Stimulated activated CD8-positive, alpha-beta memory T cell treated with anti-CD3 and anti-CD28 coated beads, Interleukin-15, amount 100 ng/mL, for 4 hours (primary cell): ENCODE measurements at places on chromosomes 7 and 10.

DNA sequence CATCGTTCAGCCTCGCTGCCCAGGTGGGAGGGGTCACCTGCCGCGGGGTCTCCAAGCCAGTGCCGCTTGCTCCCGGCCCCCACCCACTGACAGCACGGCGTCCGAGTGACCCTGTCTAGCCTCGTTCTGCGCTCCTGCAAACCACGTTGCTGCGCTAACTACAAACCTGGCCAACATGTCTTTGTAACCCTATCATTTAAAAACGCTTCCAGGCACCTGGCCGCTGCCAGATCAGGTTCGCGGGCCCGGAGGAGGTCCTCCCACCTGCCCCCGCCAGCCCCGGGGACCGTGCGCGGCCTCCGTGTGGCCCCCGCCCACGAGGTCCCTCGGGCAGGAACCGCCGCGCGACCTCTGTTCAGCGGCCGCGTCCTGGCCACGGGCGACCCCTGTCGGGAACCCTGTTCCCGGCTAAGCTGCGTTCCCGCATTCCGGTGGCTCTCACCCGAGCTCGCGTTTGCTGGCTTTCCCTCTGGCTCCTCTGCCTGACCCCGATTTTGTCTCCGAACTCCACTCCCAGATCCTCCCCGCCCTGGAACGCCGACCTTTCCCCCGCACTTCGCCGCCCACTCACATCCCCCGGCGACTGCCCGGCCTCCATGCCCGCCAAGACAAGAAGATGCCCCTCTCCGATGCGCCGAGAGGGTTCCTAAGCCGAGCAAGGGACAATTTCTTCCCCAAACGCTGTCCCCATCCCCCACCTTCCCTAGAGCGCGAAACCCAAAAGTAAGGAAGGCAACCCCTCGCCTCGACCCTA lies 2.4 kb downstream of the SFMBT2 start:
- DNase-seq = no peak

GRCh38 chr10:113686028-113686427 lies 6.3 kb downstream of the CASP7 start:
- no peak for DNase-seq

DNA sequence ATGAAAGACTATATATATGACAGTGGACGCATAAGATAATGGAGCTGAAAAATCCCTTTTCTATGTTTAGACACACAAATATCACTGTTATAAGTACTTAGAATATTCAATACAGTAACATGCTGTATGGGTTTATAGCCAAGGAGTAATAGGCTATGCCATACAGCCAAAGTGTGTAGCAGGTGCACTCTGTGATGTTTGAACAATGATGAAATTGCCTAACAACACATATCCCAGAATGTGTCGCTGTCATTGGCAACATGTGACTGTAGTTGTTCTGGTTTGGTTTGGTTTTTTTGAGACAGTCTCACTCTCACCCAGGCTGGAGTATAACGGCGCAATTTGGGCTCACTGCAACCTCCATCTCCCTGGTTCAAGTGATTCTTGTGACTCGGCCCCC lies 26.1 kb downstream of the NOM1 start:
- no peak for DNase-seq

GRCh38 chr10:56715262-56715661 lies 354.2 kb upstream of the ZWINT start:
- no peak for DNase-seq

GRCh38 chr7:23469150-23469960 lies 936 bp downstream of the IGF2BP3 start:
- DNase-seq = no peak

- no peak for DNase-seq
These were observed 13.2 kb downstream of the AKR1B15 start for GRCh38 chr7:134562136-134562535.

- no peak for DNase-seq
These were observed 280.9 kb downstream of the LRMDA start for GRCh38 chr10:75712242-75712880.

- DNase-seq = no peak
These were observed 33.1 kb downstream of the HBP1 start for GRCh38 chr7:107201795-107202450.

DNA sequence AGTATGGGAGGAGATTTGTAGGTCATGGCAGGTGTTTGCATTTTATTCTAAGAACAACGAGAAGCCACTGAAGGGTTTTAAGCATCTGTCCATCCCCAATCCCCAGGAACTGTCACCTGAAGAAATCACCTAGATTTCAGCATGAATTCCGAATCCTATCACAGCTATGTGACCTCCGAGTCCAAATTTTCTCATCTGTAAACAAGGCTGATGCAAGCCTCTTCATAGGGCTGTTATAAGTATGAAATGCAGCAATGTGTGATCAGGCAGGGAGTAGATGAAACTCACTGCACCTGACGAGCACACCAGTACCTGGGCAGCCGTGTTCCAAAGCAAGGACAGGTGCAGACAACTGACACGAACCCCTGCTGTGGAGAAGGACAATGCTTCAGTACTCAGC lies 14.0 kb downstream of the HABP2 start:
- DNase-seq = no peak

GRCh38 chr10:10794791-10795191 lies 222.9 kb upstream of the CELF2 start:
- no peak for DNase-seq

- no peak for DNase-seq
These were observed 679.4 kb upstream of the C7orf33 start for GRCh38 chr7:147911201-147911601.

- no peak for DNase-seq
These were observed 141.3 kb upstream of the TNRC18 start for GRCh38 chr7:5564894-5565293.

DNA sequence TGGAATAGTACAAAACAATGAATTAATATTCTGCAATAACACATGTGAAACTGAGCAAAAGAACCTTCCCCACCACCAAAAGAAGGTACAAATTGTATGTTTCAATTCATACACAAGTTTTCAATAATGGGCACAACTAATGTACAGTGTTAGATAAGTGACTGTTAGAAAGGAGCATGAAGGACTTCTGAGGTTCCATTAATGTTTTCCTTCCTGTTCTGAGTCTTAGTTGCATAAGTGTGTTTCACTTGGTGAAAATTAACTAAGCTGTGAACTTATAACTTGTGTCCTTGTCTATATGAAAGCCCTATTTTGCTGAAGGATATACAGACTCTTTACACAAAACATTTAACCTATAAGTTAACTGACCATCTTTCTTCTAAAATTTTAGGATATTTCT lies 8.2 kb downstream of the GSAP start:
- no peak for DNase-seq

- DNase-seq = no peak
These were observed 3.7 kb upstream of the ANKRD1 start for GRCh38 chr10:90924552-90924951.
